AG20443 (cell line): ENCODE measurements at places on chromosomes 1 and 21.

- DNase-seq, result no peak
Measured at GRCh38 chr1:3672231-3672970, 20.1 kb downstream of the TP73 start.

- no peak for DNase-seq
Measured at GRCh38 chr1:187570166-187570565, 741.4 kb downstream of the PLA2G4A start.

DNA sequence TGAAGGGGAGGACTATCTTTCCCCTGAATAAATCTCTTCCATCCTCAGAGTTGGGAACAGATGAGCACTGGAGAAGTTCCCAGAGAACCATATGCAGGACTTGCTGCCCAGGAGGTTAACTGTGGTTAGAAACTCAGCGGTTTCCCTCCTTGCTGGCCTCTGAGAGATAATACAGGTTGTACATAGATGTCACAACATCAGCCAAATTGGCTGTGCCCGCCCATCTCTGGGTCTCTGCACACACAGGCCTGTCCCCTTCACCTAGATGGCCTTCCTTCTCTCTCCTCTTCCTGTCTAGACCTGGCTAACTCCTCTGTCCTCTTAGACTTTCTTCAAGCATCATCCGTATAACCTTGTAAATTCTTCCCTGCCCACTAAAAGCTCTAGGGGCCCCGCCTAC lies 5.7 kb downstream of the RGS5 start:
- no peak for DNase-seq

- DNase-seq, result no peak
Measured at GRCh38 chr1:156069490-156070455, 8.8 kb downstream of the RAB25 start.

DNA sequence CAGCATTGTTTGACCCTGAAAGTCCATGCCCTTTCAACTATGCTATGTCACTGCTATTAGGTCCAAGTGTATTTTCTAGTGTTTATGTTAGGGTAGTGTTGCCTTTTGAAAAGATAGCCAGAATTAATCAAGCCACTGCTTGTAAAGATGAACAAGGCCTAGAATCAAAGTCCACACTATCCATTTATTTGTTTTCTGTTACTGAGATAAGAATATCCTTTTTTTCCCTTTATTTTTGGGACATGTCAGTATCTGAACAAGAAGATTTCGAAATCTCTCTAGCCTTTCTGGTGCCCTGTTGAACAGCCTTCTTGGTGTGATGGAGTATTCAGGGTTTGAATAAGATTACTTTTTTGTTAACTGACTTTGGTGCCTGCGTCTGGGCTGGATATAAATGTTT lies 16.7 kb downstream of the UBAP2L start:
- no peak for DNase-seq

DNA sequence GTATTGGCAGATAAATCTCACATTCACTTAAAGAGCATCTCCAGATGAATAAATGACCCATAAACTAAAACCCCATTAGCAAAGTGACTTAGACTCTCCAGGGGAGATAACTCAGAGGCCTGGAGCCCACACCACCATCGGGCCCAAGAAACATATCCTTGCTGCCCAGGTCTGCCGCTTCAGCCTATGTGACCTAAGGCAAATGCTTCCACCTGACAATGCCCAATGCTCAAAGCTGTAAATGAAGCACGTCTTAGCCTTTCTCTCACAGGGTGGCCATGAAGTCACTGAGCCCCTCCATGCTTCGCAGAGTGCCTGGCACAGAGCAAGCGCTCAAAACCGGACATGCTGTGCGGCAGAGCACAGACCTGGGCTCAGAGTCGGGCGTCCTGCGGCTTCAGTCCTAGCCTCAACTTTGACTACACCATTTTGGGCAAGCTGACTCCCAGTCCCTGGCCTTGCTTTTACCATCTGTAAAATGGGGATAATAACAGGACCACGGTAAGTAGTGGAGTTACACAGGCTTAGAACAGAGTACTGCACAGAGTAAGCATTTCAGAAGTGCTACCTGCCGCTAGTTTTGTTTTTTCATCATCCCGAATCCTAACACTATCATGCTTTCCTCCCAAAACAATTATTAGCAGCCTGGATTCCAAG lies 23.7 kb downstream of the NOL9 start:
- DNase-seq, result peak; percentile 3

- DNase-seq, result no peak
Measured at GRCh38 chr1:185239861-185240260, 77.2 kb downstream of the IVNS1ABP start.

DNA sequence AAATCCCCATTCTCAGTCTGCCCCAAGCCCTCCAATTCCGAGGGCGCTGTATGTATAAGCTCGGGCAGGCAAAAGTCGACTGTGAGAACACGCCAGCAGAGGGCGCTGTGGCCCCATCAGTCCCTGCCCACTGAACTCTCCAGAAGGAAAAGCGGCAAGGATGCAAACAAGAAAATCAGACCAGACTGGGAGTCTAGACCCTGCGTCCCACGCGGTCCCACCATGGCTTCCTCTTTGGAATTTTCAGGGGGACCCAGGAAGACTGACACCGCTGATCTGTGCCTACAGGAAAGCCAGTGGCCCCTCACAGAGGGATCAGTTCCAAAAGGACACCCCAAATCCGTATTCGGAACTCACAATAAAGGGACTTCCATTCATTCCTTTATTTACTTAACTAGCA lies 19.5 kb downstream of the TEX35 start:
- peak; percentile 87 for DNase-seq

GRCh38 chr1:68158837-68159236 lies 73.5 kb downstream of the WLS start:
- DNase-seq, result no peak

- no peak for DNase-seq
Measured at GRCh38 chr1:236332092-236332758, 50.5 kb upstream of the ERO1B start.

DNA sequence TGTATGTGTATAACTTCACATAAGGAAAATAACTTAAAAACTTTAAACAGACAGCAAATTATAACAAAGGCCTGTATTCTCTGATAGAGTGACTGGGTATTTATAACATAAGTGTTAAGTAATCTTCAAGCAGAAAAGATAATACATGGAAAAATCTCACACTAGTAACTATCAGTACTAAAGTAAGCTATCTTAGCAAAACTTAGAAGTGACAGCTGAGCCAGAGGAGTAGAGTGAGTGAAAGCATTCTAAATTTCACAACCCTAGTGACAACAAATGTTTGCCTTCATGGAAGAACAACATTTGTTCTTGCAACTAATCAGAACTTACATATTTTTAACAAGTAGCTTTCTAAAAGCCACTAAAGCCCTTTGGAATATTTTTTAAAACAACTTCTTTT lies 74.5 kb upstream of the B3GALT2 start:
- no peak for DNase-seq

- DNase-seq, result no peak
Measured at GRCh38 chr1:236687273-236687672, 974 bp downstream of the ACTN2 start.

GRCh38 chr1:8796812-8797211 lies 20.6 kb downstream of the RERE start:
- DNase-seq, result no peak

- no peak for DNase-seq
Measured at GRCh38 chr1:246491551-246492053, 15.5 kb downstream of the SMYD3 start.

DNA sequence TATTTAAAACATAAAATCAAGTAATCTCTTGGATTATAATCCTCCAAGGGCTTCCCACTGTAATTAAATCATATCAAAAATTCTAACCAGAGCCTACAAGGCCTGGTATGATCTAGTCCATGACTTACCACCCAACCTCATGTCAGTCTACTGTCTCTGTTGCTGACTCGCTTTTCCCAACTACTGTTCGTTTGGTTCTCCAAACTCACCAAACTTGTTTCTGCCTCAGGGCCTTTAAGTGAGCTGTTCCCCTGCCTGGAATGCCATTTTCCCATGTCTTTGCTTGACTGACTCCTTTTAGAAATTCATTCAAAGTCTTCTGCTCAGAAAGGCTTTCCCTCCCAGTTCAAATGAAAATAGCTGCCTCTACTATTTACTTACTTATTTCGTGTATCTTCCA lies 95.9 kb downstream of the ZC3H11B start:
- no peak for DNase-seq

DNA sequence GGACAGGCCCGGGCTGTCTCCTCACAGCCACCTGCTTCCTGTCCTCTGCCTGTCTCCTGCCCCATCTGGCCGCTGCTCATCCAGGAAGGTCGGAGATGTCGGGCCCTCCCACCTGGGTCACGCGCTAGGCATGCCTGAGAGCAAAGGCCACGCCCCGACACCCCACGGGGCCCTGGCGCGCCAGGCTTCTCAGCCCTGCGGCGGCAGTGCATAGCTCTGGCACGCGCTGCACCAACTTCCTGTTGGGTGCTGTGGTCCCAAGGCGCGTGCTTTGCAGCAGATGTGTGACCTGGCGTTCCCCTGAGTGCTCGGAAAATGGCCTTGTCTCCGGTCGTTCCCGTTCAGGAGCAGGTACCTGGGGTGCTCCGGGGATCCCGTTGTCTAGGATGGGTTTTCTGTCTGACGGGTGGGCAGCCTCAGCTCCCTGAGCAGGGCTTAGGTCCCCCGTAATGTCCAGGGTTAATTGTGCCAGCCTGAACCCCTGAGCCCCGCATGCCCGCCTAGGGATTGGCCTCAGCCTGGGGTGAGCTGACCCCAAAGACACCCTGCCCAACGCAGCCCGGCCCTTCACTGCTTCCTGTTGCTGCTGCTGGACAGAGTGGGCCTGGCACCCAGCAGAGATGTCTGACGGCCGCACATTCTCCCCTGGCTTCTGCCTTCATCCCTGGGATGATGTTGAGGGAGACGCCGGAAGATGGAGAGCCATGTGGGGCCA lies 19.4 kb upstream of the KCNAB2 start:
- no peak for DNase-seq

DNA sequence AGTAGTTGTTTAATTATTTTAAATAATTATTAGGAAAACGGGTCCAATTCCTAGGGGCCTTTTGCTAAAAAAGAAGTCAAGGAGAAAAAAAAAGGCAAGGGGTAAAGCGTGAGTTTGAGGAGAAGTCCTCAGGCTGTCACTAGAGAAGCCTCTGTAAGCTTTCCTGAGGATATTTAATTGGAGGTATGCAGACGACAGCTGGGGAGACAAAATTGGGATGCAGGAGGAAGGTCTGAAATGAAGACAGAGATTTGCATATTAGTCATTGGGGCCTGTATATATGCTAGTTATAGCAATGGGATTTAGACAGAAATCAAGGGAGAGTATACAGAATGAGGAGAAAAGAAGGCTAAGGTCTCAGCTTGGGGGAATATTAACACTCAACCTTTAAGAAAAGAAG lies 8.6 kb downstream of the ATP6V1G3 start:
- DNase-seq, result no peak

DNA sequence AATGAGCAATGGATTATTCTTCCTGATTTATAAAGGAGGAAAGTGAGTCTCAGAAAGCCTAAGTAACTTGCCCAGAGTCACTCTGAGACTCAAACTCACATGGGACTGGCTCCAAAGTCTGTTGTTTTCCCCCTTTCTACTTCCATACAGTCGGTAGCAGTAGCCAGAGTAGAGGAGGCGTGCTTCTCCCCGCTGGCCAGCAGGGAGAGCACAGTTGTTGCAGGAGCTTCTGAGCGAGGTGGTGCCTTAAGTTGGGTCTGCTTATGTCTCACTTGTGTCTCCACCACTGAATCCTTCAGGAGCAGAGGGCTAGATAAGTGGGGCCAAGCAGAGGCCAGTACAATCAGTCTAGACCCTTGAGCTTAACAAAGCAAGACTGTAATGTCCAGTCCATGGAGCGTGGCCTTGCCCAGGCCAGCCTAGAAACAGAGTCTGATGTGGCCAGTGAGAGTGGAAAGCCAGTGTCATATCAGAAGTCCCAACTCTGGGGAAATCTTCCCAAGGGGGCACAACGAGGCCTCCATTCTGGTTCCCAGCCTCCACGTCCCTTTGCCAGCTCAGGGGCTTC lies 181.9 kb downstream of the ZSCAN20 start:
- DNase-seq, result peak; percentile 78
